ENCODE measurements at places on chromosomes 11 and 22.

DNA sequence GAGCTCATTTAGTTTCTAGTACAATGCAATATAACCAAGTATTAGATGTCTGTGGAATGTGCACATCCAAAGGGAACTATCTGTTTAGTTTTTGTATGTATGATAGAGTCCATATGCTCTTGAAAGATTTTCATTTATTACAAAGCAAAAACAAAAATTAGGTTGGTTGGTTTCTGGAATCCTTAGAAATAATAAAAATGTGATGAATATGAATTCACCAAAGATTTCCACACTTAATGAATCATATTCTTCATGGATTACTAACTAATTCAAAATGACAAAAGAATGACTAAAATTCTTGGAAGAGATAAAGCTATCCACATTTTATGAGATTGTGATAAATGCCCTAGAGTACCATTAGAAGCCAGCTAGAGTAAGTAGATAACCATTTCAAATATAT is 261.1 kb downstream of the SBF2 start:
- DNase-seq, result no peak

- no peak for DNase-seq
Observed at GRCh38 chr11:64542172-64543125, 48.6 kb upstream of the SLC22A12 start.

DNA sequence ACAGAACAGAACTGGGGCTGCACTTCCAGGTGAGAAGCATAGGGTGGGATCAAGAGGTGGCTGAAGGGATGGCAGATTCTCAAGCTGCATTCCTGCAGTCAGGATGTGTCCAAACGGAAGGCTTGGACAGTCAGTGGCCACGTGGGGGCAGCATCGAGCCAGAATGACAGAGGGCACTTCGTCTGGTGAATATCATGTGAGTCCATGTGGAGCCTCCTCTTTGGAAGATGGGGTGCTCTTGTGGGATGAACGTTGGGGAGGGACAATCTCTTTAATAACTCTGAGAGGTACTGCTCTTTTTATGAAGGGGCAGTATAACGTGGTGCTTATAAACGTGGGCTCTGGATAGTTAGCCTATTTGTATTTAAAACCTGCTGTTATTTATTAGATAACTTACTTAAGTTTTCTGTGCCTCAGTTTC is 154.9 kb upstream of the NAV2 start:
- peak; percentile 66 for DNase-seq

GRCh38 chr22:27975381-27976013 is 56.4 kb upstream of the PITPNB start:
- no peak for DNase-seq

DNA sequence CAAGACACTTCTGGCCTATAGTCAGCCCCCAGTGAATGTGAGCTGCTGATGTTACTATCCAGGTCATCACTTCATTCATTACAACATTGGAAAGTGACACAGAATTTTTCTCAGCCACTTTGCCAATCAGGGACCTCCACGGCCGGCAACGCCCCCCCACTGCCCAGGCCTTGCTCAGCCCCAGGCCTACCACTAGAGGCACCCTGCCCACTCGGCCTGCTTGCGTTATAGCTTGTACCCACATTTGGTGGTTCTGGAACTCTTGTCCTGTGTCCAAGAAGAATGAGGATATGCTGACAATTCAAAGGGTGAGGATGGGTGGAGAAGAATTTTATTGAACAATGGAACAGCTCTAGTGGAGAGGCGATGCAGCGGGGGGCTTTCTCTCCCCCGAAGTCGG is 96.2 kb downstream of the TSPAN18 start:
- no peak for DNase-seq

- no peak for DNase-seq
Observed at GRCh38 chr11:108559340-108559739, 34.2 kb downstream of the EXPH5 start.

GRCh38 chr22:49263101-49263500 is 564.6 kb downstream of the BRD1 start:
- no peak for DNase-seq

DNA sequence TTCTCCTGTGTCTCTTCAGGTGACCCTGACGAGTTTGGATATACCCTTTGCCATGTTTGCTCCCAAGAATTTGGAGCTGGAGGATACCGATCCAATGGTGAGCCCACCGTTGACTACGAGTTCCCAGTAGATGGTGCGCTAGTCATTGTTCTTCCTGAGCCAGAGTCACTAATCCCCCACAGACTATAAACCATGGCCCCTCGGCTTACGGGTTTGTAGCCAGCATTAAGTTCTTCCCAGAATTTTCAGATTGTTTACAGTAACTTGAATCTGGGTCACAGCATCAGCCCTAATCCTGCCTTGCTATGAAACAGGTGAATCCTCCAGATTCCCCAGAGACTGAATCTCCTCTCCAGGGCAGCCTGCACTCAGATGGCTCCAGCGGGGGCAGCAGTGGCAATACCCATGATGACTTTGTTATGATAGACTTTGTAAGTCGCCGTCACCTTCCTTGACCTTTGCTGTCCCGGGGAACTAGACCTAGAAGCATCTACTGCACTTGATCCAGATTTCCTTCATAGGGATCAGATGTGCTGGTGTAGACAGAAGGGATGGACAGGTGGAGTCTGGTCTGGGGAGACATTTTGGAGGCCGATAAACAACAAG is 31.8 kb downstream of the ARHGAP1 start:
- DNase-seq, result no peak

GRCh38 chr22:35152316-35152715 is 86.4 kb downstream of the ISX start:
- no peak for DNase-seq

- DNase-seq, result no peak
Observed at GRCh38 chr11:60634126-60634525, 65.3 kb upstream of the MS4A8 start.

DNA sequence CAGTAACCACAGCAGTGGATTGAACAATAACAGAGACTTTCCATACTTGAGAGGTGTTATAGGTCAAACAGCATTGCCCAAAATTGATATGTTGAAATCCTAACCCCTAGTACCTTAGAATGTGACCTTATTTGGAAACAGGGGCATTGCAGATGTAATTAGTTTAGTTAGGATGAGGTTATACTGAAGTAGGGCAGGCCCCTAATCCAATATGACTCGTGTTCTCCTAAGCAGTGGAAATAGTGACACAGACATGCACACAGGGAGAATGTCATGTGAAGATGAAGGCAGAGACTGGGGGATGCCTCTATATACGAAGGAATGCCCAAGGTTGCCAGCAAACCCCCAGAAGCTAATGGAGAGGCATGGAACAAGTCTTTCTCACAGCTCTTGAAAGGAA is 270.5 kb downstream of the TENM4 start:
- DNase-seq, result no peak
